ENCODE measurements at places on chromosomes 4 and X. TPM values are rescaled to one million over a fixed set of nuclear protein-coding genes. Genes with fewer than 3 reads are reported as not detected.

- no peak for DNase-seq
- H3K4me3 ChIP-seq: no peak overlapping the region
- H3K27ac ChIP-seq: no peak overlapping the region
- no peaks in the 10 kb centered on the region for H3K36me3 ChIP-seq
These were observed 561.1 kb upstream of the NDST4 start for GRCh38 chr4:115674485-115674884.

The PDGFRA gene
- total RNA-seq: 56.0 TPM

- no peaks in the 10 kb centered on the region for H3K4me1 ChIP-seq
- H3K36me3 ChIP-seq: no peaks in the 10 kb centered on the region
- peak within 1 kb of the TSS; percentile 8 for H3K4me3 ChIP-seq
- peak; percentile 67 for DNase-seq
- no peak within 1 kb of the TSS for H3K27ac ChIP-seq
These were observed at the start of gene CCDC160 for GRCh38 chrX:134236626-134237614. Gene CCDC160, plus strand, starts transcription at chrX:134237182. Its CDS starts 7,619 bp downstream, at chrX:134244801.

DNA sequence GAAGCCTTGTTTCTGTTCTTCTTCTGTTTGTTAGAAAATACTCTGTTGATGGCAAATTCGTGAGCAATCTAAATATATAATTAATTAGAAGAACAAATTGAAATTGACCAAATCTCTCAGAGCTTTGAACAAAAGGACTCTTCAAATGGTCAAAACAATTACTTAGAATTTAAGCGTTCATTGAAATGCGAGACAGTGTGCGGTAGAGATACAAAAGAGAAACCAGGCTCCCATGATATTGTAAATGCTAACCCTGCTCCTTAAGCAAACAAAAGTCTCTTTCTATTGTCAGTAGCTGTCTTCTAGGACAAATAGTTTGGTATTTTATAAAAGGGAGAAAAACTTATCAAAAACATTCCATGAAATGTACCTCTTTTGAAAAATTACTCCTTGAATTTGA, 453.4 kb upstream of the MAGEB2 start:
- no peaks in the 10 kb centered on the region for H3K4me1 ChIP-seq
- no peak for DNase-seq
- H3K36me3 ChIP-seq: no peaks in the 10 kb centered on the region
- H3K27me3 ChIP-seq: no peaks in the 10 kb centered on the region
- H3K4me3 ChIP-seq: no peak overlapping the region

The SPANXN3 gene
- total RNA-seq: not detected

- H3K4me3 ChIP-seq: no peak overlapping the region
- H3K36me3 ChIP-seq: no peaks in the 10 kb centered on the region
These were observed 148.9 kb upstream of the JADE1 start for GRCh38 chr4:128660361-128661215.

DNA sequence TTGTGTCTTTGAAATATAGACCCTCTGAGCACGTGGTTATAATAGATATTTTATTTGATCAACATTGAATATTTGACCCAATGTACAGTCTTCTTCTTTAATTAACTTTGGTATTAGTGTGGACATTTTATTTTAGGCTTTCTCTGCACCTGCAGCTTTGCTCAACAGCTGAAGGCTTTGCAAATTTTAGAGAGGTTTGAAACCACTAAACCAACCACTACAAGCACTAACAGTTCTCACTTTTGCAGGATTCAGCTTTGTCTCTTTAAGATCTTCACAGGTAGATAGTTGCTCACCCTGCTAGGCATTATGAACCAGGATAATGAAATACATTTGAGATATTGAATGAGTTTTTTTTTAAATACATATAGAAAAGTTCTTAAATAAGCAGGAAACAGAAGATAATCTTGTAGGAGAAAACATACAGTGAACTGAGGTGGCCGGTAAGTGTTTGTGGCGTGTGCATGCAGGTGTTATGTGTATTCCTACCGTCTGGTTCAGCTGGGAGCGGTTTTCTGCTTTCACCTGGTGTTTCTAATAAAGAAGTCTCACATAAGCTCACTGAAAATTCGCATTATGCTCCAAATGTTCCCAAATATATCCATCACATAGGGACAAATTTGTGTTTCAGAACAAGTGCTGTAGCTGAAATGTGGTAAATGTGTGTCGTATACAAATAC, 1508.3 kb upstream of the TENM3 start:
- H3K27me3 ChIP-seq: no peaks in the 10 kb centered on the region
- no peaks in the 10 kb centered on the region for H3K36me3 ChIP-seq
- DNase-seq: no peak
- H3K27ac ChIP-seq: no peak overlapping the region
- H3K4me1 ChIP-seq: no peaks in the 10 kb centered on the region
- H3K4me3 ChIP-seq: no peak overlapping the region
